Lung (tissue), 17 donors: ENCODE measurements at places on chromosomes 16 and 17. TPM values are rescaled to one million over a fixed set of nuclear protein-coding genes. Genes with fewer than 3 reads are reported as not detected.
A peak's percentile ranks its signal among the peaks of the same experiment; 100 is the strongest.

- peak; percentile 100 for DNase-seq
Observed at GRCh38 chr17:34997355-34997862, 17.1 kb downstream of the LIG3 start.

GRCh38 chr17:2745317-2746037 lies 4.0 kb downstream of the CCDC92B start:
- peak; percentile 93 for DNase-seq

- no peak for DNase-seq
Observed at GRCh38 chr16:13013043-13013442, 111.6 kb downstream of the SHISA9 start.

DNA sequence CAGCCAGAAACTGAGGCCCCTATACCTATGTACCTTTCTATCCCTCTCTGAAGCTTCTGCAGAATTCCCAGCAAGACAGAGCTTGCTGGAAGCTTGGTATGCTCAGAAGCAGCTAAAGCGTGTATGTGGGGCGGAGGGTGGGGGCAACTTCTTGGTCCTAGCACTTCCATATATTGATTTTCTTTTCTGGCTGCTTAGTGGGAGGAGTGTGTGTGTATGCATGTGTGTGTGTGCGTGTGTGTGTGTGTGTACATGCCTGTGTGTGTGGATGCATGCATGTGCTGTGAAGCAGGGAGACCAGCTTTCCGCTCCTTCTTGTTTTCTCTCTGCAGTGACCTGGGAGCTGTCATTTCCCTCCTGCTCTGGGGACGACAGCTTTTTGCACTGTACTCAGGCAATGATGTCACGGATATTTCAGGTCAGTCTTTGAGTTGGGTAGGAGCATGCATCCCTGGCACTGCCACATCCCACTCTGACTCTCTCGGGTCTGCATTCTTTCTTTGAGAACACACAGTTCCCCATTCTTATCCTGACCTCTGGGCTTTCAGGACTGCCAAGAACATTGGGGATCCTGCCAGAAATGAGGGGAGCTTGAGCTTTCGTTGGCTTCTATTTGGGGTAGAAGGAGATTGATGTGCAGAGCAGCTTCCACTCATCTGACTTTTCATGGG lies 10.7 kb downstream of the HPR start:
- DNase-seq = no peak

DNA sequence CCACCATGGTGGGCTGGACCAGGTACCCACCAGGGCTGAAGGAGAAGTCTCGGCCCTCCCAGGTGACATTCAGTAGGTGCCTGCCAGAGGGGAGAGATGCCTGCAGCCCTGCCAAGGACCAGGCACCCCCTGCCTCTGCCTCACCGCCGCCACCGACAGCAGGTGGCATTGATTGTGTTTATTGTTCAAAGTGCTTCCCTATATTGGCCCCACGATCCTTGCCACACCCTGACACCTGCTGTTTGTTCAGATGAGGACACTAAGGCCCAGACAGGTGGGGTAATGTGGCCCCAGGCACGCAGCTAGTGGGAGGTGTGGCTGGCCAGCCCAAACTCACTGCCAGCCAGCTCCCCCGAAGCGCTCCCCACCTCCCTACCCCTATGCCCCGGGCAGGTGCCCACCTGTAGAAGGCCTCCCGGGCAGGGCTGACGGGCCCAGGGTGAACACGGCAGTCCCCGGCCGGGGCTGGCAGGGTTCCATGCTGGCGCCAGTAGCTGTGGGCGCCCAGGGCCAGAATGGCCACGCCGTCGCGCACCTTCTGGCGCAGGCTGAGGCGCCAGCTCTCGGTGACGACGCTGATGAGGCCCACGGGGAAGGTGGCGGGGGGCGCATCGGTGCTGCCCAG lies 8.0 kb downstream of the GRIN2C start:
- no peak for DNase-seq

DNA sequence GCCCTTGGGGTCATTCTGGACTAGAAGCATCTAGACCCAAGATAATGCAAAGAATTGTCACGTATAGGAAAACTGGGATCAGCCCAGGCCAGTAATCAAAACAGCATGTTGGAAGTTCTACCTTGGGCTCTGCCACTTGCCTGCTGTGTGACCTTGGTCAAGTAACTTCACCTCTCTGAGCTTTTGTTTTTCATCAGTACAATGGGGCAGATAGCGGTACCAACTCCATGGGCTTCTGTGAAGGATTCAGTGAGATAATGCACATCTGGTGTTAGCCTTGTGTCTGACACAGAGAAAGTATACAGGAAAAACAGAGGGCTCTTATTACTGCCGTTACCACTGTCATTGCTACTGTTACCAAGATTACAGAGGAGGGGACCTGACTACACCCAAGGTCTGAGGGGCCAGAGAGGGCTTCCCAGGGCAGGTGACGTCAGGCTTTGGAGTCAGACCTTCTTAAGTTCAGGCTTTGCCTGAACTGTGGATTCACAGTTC lies 24.6 kb downstream of the CMIP start:
- no peak for DNase-seq

DNA sequence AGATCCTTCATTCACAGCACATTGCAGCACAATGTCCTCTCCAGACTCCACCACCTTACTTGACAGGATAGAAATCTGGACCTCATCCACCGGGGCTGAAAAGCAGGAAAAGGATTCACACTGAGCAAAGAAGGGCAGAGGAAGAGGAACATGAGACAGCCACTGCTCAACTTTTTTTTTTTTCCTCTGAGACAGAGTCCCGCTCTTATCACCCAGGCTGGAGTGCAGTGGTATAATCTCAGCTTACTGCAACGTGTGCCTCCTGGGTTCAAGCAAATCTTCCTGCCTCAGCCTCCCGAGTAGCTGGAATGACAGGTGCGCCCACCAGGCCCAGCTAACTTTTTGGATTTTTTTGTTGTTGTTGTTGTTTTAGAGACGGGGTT lies 34.4 kb downstream of the PECAM1 start:
- no peak for DNase-seq

GRCh38 chr16:84360748-84361147 lies 7.6 kb upstream of the ATP2C2 start:
- no peak for DNase-seq

GRCh38 chr17:44906763-44907728 lies 7.8 kb upstream of the EFTUD2 start:
- DNase-seq = no peak

DNA sequence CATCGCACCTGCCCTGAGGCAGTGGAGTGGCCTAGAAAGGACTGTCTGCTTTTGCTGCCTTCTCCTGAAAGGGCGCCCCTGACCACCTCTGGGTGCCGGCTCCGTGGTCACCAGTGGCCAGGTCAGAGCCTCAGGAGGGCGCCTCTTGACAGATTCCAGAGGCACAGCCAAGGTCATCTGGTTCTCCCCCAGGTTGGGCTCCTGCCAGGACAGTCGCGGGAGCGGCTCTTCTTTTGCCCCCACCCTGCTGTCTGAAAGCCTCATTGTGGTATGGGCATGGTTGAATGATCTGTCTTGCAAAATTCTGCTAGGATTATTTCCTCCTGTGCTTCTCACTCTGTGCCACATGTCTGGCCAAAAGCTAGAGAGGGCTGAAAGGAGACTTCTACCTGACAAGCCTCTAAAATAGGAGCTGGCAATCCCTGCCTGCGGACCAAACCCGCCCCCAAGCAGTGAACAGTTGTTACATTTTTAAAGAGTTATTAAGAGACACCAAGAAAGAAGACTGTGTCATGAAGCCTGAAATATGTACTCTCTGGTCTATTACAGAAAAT lies 82.8 kb downstream of the SNX29 start:
- DNase-seq = no peak

DNA sequence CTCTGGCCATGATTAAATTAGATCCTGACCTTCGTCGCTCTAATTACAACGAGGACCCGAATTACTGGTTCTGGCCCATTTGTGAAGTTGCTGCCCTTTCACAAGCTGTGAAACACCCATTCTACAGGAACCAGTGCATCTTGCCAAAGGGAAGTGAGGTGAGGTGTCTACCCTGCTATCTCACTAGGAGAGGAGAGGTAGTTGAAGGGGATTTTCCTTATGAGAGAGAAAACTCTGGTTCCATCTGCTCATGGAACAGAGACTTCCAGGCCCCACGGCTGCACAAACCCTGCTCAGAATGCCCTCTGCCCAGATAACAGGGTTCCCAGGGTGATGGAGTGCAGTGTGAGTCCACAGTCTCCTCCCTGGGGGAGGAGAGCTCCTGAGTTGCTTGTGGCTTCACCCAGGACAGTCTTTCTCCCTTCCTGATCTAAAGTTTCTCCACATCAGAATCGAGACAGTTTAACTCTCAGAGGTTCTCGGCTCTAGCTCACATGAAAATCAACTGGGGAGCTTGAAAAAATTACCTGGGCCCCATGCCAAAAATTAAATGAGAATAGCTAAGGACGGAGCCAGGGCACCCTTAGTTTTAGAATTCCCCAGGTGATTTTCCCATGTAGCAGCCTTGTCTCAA lies 7.8 kb upstream of the SSTR2 start:
- DNase-seq = no peak

DNA sequence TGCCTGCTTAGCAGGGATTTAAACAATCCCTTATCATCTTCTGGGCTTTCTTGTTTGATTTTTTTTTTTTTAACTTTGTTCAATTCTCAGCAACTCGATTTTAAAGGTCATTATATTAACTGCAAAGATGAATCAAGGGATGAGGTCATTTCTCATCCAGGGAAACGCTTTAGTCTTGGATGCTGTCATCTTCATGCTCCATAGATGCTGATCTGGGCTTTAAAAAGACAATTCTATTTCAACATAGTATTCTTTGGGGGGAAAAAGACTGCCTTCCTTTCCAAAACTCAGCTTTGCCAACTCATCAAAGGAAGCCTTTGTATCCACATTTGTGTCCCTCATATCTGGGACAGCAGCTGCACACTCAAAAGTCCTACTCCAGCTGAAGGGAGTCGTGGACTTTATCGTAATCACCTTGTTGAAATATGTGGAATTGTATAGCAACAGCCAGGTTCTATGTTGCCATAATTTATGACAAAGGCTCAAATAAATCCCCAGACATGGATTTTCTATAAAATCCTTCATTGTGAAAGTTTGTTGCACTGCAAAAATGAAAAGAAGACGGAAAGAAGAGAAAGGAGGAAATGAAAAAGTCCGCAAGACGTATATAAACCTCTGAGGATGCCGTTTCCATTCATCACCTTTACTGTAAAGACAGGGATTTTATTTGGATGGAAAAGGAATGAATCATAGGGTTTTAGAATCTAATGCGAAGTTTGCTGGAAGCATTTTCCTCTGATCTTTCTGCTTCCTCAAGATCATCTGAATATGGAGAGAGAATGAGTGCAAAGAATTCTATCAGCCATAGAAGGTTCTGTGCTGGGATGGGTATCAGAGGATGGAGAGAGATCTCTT lies 48.6 kb upstream of the XYLT1 start:
- no peak for DNase-seq

DNA sequence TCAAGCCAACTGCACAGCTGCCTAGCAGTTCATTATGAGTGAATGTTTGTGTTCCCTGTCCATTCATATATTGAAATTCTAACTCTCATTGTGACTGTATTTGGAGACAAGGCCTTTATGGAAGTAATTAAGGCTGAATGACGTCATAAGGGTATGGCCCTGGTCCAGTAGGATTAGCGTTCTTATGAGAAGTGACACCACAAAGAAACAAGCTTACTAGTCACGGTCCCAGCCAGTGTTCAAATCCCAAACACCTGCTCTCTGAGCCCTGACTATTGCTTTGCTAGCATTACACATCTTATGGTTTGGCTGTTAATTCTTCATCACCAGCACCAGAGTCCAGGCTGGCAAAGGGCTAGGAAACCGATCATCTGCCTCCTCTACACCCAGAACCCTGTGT lies 2.2 kb downstream of the ZNF668 start:
- no peak for DNase-seq

- DNase-seq = peak; percentile 88
Observed at GRCh38 chr16:24010440-24011089, 174.8 kb downstream of the PRKCB start.

GRCh38 chr16:29710227-29711219 lies 31.5 kb downstream of the QPRT start:
- DNase-seq = no peak

GRCh38 chr17:36647636-36648035 lies 46.3 kb downstream of the MRM1 start:
- DNase-seq = no peak

DNA sequence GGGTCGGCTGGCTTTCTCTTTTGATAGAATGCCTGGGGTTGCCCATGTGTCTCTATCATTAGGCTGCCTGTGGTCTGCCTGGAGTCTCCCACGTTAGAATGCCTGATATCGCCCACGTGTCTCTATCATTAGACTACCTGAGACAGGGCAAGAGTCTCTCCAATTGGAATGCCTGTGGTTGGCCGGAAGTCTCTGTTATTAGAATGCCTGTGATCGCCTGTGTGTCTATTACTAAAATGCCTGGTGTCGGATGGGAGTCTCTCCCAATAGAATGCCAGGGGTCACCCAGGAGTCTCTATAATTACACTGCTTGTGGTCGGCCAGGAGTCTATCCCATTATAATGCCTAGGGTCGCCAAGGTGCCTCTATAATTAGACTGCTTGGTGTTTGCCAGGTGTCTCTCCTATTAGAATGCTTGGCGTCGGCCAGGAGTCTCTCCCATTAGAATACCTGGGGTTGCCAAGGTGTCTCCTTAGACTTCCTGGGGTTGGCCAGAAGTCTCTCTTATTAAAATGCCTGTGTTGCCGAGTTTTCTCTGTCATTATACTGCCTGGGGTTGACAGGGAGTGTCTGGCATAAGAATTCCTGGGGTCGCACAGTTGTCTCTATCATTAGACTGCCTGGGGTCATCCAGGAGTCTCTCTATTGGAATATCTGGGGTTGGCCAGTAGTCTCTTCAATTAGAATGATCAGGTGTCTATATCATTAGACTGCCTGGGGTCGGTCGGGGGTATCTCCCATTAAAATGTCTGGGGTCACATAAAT lies 2272.8 kb downstream of the TP53TG3F start:
- DNase-seq = no peak

DNA sequence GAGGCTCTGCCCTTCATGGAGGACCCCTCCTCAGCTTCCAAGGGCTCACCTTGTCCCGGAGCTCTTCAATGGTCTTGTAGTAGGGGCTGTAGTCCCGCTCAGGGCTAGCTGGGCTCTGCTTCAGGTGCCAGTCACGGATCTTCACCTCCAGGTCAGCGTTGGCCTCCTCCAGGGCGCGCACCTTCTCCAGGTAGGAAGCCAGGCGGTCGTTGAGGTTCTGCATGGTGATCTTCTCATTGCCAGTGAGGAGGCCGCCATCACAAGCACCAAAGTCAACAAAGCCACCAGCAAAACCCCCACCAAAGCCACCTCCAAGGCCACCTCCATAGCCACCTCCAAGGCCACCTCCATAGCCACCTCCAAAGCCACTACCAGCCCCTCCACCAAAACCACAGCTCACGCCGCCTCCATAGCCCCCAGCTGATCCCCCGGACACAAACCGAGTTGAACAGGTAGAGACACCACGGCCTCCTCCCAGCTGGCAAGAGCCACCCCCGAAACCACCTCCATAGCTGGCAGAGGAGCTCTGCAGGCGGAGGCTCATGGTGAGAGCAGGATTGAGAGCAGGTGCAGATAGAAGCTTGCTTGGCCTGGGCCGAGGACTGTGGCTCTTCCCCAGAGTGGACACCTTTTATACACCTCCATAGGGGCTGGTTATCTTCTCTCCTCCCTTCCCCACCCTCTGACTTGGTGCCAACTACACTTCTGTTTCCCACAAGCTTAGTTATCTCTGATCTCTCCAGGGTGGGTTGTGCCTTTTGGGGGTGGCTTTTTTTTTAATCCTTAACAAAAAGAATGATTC lies at the start of gene KRT13:
KRT13 (minus strand) TSS at position 606 of the 802 bp plus-strand sequence; CDS start at position 544, 62 bp downstream.
- DNase-seq = no peak

CCR7 gene
- 1.8 TPM for total RNA-seq

TBC1D3L gene
- 11.7 TPM for total RNA-seq

KRT34 gene
- not detected for total RNA-seq

ABCC3 gene
- total RNA-seq = 18.3 TPM

FZD2 gene
- total RNA-seq = 14.1 TPM

HNF1B gene
- 18.9 TPM for total RNA-seq

ABAT gene
- 14.0 TPM for total RNA-seq

PLXDC1 gene
- 7.3 TPM for total RNA-seq

BCAS3 gene
- 101 TPM for total RNA-seq

CASKIN1 gene
- total RNA-seq = 0.09 TPM
